ENCODE measurements at places on chromosomes 5 and 9. TPM values are rescaled to one million over a fixed set of nuclear protein-coding genes. Genes with fewer than 3 reads are reported as not detected.

The PTGES gene
- 26.8 TPM for polyA plus RNA-seq

The ENTR1 gene
- polyA plus RNA-seq = 37.5 TPM

The PCDHGB3 gene
- polyA plus RNA-seq = 1.4 TPM

The PCDHA9 gene
- 0.03 TPM for polyA plus RNA-seq

GRCh38 chr5:59684388-59685190 lies 208.9 kb downstream of the PDE4D start:
- DNase-seq = no peak

DNA sequence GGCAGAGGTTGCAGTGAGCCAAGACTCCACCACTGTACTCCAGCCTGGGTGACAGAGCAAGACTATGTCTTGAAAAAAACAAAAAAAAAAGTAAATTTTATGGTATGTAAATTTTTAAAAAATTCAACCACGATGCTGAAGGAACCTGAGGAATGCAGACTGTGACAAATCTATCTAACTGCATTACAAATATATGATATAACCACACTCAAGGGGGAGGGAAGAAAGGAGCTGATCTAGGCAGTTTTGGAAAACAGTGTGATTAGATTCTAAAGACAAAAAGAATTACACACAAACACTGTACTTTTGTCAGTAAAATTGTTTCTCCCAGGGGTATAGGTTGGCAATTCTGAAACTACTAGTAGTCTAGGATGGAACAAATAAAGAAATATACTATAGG lies 17.0 kb downstream of the LARS1 start:
- no peak for DNase-seq

DNA sequence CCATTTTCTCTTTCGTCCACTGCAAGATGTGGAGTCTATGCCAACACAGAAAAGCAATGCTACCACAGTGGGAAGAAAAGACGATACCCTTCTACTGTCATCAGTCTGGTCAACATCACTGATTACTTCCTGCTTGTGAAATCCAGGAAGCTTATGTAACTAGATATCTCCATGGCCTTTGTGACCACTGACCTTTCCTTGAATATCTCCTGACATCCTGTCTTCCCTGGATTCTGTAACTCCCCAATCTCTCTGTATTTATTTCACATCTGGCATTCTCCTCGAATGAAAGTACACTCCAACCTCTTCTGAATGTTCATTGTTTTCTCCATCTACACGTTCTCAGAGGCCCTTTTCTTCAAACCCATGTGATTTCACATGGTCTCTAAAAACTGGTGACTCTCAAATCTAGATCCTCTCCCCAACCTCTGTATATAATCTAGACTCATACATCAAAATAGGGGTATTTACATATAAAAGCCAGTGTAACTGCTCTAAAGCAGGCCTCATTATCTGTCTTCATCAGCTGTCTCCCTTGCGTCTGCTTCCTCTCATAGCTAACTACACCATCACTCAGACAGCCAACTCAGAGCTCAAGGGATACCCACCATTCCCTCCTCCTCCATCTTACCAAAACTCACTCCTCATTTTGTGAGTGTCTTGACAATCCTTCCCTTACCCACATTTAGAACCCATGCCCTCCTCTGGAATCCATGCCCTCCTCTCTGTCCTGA lies 156.8 kb downstream of the SEMA5A start:
- no peak for DNase-seq

DNA sequence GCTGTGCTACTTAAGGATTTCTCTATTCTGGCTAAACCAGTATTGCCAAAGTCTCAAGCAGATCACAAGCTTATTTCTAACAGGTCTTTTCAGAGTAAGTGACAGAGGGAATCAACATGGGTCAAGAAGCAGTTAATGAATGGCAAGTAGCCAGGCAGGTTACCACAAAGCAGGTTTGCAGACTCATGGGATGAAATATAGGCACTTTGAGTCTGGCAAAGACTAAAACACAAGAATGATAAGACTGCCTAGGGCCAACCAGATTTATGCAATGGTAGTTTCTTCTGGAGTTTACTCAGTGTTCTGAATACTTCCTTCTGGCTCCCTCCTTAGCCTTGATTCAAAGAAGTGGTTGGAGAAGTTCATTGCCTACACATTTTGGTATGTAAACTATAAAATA lies 3.6 kb downstream of the HMGCS1 start:
- no peak for DNase-seq

GRCh38 chr5:17157916-17158529 lies 59.4 kb upstream of the BASP1 start:
- no peak for DNase-seq
